ENCODE measurements at places on chromosomes 5 and 9.

- DNase-seq: no peak
These were observed 79.4 kb downstream of the ALDH1A1 start for GRCh38 chr9:72873456-72873855.

DNA sequence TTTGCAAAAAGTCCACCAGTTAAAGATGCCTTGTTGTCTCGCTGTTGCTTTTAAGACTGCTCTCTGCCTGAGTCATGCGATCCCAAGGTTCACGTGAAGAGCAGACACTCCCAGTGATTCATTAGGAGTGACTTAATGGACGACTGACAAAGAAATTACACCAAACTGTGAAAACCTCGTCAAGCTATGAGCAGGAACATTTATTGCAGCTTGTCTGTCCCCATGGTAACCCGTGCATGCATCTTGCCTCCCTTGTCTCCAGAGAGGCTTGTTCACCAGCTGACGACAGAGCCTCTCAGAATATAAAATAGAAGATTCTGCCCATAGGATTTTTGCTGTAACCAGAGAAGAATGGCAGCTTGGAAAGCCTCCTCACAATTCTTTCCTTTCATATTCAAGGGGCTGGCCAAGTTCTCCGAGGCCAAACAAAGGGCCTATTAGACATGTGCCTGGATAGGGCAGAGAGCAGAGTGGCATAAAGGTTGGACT is 352.7 kb downstream of the SPOCK1 start:
- peak; percentile 80 for DNase-seq

GRCh38 chr5:104372376-104372775 is 809.8 kb upstream of the NUDT12 start:
- DNase-seq: no peak

GRCh38 chr5:111680737-111681413 is 76.1 kb downstream of the NREP start:
- DNase-seq: peak; percentile 79

GRCh38 chr9:136133191-136133958 is 14.7 kb upstream of the TMEM250 start:
- no peak for DNase-seq

DNA sequence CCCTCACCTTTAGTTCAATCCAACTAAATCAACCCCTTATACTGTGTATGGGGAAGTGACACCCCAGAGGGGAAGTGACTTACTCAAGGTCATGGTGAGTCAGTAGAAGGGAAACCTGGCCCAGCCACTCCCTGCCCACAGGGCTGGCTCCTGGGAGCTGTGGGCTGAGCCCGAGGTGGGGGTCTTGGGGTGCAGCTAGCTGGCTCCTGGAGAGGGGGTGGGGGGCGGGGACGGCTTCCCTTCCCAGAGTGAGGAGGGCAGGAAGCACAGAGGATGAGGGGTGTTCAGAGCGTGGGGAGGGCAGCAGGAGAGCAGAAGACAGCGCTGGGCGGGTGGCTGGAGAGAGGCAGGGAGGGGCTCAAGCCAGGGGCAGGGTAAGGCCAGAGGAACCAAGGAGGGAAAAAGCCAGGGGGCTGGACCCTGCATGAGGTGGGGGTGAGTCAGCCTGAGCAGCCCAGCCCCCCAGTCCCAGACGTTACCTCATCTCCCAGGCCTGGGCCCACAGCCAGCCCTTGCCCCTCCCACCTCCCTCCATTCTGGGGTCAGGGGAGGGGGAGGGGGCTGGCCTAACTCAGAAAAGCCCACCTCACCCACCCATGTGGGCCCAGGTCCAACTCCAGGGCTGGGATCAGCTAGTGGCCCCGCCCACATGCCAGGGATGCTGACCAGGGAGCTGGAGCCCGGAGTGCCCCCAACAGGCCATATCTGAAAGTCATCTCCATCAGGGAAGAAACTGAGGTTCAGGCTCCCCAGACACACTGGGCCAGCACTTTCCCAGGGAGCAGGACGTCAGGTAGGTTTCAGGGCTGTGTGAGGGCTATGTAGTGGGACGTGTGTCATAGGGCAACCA is 2.8 kb downstream of the PDLIM7 start:
- peak; percentile 61 for DNase-seq

GRCh38 chr9:68978066-68978465 is 35.8 kb downstream of the PRKACG start:
- no peak for DNase-seq

DNA sequence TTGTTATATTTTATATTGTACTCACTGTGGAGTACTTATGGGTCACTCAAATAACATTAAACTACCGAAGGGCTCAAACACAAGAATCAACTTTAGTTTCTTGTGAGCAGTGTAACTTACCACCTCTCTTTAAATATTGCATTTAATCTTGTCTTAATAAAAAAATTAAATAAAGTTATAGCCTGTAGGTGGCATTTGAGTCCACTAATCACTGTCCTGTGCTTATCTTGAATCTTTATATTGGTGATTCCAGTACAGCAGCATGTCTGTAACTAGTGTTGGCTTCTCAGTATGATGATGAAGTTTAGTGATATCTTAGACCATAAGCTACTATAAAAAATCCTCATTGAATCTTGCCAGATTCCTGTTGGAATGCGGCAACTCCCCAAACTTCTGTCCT is 313.8 kb downstream of the FAM170A start:
- DNase-seq: no peak

GRCh38 chr9:78958892-78959291 is 612.9 kb upstream of the TLE4 start:
- DNase-seq: no peak

DNA sequence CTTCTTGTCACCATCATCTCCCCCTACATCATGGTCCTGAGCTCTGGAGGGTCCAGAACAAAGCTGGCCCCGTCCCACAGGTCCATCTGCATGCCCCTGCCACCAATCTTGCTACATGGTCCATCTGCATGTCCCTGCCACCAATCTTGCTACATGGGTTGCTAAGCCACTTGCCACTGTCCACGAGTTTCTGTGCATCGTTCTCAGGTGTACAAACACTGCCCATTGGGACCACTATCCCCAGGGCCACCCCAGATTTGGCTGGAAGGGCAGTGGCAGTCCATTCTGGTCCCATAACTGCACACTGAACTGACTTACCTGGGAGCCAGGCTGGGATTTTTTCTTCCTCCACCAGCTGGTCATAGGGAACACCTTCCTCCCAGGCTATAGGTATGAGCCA is 8.0 kb upstream of the LAMC3 start:
- no peak for DNase-seq

DNA sequence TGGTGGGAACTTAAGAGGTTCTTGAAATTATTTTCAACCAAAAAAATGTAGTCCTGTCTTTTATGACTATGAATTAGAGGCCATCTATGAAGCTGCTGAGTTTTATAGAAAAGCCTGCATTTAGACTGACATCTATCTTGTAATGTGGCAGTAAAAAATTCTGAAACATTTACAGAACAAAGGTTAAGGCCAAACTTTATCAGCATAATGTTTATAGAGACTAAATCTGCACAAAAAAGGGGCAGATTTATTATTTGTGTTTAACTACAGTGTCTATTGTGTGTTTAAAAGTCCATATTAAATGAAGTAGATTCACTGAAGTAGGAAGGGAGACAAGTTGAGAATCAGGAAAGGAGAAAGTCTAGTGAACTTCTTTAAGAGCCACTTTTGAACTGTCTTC is 37.3 kb upstream of the ANKRD34B start:
- DNase-seq: no peak

GRCh38 chr9:89821081-89821480 is 216.3 kb downstream of the GADD45G start:
- no peak for DNase-seq

- DNase-seq: no peak
These were observed 221.5 kb upstream of the FAM174A start for GRCh38 chr5:100313657-100314056.

DNA sequence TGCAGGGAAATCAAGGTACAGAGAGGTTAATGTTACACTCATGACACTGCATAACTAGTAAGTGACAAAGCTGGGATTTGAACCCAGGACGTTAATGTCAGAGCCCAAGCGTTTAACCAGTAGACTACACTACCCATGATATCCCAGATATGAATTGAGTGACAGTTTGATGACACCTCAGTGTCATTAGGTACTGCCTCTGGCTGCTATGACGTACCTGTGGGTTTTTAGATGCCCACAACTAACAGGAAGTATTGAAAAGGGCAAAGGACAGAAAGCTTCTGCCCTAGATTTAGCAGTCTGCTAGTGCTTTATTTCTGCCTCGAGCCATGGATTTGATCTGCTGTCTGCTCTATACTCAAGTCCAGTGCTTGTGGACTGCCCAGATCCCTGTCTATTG is 56.2 kb downstream of the GLRA1 start:
- no peak for DNase-seq

DNA sequence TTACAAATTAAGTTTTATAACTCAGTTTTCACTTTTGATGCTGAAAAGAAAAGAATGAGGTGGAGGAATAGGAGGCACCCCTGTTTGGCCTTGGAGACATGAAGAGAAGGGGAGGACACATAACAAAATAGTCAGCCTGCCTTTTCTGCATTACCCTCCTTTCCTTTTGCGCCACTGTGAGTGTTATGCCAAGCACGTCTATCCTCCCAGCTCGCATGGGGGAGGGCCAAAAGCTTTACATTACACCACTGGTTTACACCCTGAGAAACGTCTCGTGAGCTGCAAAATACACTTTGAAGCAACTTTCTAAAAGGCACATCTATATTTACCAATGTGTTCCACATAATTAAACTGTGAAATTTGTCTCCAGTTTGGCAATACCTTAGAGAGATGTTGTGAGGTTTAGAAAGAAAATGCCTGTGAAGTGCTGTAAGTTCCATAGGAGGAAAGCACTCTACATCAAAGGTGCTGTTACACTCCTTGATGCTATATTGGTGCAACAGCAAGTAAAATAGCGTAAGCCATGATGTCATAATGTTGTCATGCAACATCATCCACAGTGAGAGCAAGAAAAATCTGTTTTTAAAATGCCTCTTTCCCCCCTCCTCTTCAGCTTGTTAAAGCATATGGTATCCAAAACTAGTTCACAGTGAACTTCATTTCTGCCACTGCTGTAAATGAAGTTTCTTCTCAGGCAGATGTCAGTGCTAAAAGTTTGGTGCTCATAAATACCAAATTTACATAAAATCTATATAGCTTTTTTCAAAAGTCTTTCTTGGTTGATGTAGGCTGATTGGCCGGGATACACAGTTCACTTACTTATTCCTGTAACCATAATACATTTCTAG is 50.3 kb downstream of the CETN3 start:
- DNase-seq: no peak

GRCh38 chr9:87381746-87382145 is 115.9 kb upstream of the DAPK1 start:
- DNase-seq: no peak

- no peak for DNase-seq
These were observed 8.9 kb upstream of the SMIM32 start for GRCh38 chr5:136201870-136202269.

DNA sequence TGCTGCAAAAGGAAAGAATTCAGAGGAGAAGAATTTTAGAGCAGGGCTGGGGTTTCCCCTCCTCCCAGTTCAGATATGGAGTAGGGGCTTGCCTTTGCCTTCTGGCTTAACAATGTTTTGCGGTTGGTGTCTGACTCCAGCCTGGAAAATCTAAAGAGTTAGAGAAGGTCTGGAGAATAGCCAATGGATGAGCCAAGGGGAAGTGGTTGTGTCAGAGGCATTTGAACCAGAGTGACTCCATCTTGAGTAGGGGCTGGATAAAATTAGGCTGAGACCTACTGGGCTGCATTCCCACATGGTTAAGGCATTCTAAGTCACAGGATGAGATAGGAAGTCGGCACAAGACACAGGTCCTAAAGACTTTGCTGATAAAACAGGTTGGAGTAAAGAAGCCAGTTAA is 133.7 kb downstream of the DIRAS2 start:
- DNase-seq: no peak

DNA sequence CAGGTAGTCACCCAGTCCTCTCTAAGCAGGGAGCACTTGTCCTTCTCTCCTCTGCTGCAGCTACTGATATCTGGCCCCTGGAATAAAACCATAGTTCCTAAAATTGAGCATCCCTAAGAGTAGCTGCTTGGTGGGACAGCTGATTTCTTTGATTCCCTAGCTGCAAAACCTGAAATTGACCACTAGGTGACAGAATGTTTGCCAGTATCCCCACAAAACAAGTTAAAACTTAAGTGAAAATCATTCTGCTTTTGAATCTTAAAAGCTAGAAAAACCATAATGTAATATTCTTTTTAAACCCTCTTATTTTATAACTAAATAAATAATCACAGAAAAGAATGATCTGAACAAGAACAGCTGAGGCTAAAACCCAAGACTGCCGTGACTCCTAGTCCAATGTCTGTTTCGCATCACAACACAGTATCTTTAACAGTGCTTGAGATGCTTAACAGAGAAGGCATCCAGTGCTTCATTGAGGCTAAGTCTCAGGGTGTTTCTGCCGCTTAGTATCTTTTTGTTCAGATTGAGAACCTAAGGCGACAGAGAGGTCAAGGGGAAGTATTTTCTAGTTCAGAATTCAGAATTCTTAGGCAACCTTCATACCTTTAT is 24.4 kb upstream of the TAL2 start:
- no peak for DNase-seq

DNA sequence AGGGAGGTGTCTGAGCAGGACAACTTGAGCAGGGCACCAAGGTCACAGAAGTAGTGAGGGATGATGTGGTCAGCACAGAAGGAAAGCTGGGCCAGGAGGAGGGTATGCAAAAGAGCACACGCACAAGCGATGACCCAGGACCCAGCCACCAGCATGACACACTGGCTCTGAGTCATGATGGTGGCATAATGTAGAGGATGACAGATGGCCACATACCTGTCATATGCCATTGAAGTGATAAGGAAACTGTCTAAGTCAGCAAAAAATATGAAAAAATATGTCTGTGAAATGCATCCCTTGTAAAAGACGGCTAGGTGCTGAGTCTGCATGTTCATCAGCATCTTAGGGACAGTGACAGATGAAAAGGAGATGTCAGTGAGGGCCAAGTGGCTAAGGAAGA is 380 bp downstream of the OR1J1 start:
- no peak for DNase-seq

DNA sequence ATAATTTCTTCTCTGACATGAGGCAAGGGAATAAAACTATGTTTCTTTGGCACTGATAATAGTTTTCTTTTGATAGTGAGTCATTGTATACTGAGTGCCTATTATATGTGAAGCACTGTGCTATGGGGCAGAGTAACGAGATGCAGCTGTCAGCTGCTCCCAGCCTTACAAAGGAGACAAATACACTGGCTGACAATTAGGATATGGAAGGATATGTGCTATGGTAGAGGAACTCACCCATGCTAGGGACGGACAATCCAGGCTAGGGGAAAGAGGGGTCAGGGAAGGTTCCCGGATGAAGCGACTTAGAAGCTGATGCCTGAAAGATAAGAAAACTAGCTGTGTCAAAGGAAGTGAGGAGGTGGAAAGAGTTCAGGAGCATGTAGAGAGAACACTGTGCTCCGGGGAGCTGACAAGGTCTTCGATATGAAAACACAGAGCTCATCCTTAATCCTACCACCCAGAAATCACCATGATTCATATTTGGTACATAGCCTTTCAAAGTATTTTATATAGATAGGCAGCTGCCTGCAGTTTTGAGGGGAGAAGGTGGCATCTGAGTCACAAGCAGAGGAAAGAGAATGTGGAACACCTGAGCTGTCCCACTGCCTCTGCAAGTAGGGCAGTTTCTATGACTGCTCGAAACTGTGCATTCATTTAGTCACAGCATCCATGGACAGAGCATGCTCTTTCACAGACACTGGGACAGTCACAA is 12.1 kb downstream of the BSPRY start:
- DNase-seq: no peak

GRCh38 chr9:108479989-108480652 is 375.7 kb downstream of the ACTL7B start:
- no peak for DNase-seq
